ENCODE measurements at places on chromosomes 6 and 20. TPM values are rescaled to one million over a fixed set of nuclear protein-coding genes. Genes with fewer than 3 reads are reported as not detected.

- H3K27me3 ChIP-seq, result no peaks in the 10 kb centered on the region
- DNase-seq, result no peak
- peaks cover 10% of the 10 kb centered on the region for H3K4me1 ChIP-seq
- peak overlapping the region; percentile 34 for H3K4me3 ChIP-seq
Measured at GRCh38 chr6:31878222-31878621, 575 bp downstream of the SLC44A4 start.

DNA sequence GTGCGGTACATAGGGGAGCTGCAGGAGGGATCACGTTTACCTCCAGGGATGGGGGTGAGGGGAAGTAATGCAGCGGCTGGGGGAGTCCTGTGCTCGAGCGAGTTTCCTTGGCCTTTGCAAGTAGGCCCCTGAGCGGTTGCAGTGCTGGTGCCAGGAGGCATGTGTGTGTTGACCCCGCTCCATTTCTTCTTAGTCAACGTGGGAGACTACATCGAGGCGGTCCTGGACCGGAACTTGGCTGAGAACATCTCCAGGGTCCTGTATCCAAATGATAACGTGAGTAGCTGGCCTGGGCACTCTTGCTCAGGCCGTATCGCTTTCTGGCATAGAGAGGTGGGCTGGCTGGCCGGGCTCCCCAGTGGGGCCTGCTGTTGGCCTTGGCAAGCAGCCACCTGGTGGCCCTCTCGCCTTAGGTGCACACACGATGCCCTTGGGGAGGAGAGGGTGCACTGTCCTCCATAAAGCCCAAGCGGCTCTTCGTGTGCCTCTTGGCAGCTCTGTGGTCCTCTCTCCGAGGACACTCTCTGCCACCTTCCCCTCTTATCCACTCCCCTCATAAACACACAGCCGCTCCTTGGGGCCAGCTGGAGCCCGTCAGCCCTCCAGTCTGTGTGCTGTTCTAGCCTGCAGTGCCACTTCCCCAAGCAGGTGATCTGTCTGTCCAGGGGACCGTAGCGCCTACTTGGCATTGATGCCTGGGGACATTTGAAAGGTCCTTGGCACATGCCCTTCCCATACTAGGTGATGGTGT, 29.3 kb downstream of the PYGB start:
- no peak for DNase-seq
- peaks cover 17% of the 10 kb centered on the region for H3K4me1 ChIP-seq
- H3K27me3 ChIP-seq, result no peaks in the 10 kb centered on the region

DNA sequence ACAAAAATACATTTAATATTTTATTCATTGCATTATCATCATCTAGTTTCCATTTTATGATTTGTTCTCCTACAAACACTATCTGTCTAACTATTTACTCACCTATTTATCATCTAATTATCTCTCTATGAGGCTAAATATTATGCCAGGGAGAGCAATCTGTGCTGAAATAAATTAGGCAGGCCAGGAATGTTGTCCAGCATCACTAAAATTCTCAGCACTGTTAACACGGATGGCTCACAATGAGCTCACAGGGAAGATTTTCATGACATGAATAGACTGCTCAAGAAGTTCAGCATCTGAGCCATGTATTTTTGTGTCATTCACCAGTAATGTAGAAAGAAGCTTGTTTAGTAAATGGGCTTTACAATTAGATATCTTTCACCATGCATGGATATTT, 1277.2 kb downstream of the GRIK2 start:
- DNase-seq, result no peak
- no peaks in the 10 kb centered on the region for H3K36me3 ChIP-seq
- H3K4me3 ChIP-seq, result no peak overlapping the region

GRCh38 chr6:21102624-21103023, 490.9 kb upstream of the SOX4 start:
- DNase-seq, result no peak
- H3K4me1 ChIP-seq, result no peaks in the 10 kb centered on the region
- no peak overlapping the region for H3K4me3 ChIP-seq
- no peak overlapping the region for H3K27ac ChIP-seq
- no peaks in the 10 kb centered on the region for H3K36me3 ChIP-seq

WFDC5 gene
- total RNA-seq, result 3.1 TPM

GRCh38 chr20:5003626-5004025, 2.3 kb upstream of the SLC23A2 start:
- DNase-seq, result no peak
- H3K27me3 ChIP-seq, result no peaks in the 10 kb centered on the region
- no peaks in the 10 kb centered on the region for H3K36me3 ChIP-seq
- H3K27ac ChIP-seq, result no peak overlapping the region

AKIRIN2 gene
- total RNA-seq, result 28.7 TPM

OSBPL2 gene
- 48.4 TPM for total RNA-seq

CDH22 gene
- 0.18 TPM for total RNA-seq

HLA-DRB1 gene
- total RNA-seq, result 24.6 TPM

GRCh38 chr6:64123761-64124633, 488.4 kb downstream of the PHF3 start:
- no peak for DNase-seq
- no peaks in the 10 kb centered on the region for H3K27me3 ChIP-seq
- H3K4me3 ChIP-seq, result no peak overlapping the region

DNA sequence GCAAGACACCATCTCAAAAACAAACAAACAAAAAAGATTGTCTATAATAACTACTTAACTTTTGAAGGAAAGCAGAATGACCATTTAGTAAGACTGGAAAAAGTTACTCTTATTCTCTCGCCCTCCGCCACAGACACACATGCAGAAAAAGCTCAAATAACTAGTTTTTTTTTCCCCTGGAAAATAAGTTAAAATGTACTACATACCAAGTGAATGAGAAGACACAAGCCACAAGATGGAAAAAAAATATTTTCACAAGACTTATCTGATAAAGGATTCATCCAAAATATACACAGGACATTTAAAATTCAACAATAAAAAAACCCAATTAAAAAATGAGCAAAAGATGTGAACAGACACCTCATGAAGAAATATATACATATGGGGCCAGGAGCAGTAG, 31.9 kb downstream of the NUDT3 start:
- H3K4me3 ChIP-seq, result no peak overlapping the region
- H3K27me3 ChIP-seq, result no peaks in the 10 kb centered on the region
- no peak overlapping the region for H3K27ac ChIP-seq

GNRH2 gene
- not detected for total RNA-seq

GRCh38 chr6:45677381-45678284, 299.9 kb upstream of the SUPT3H start:
- no peaks in the 10 kb centered on the region for H3K27me3 ChIP-seq
- no peak for DNase-seq
- H3K27ac ChIP-seq, result peak overlapping the region; percentile 40
- H3K36me3 ChIP-seq, result no peaks in the 10 kb centered on the region
- no peaks in the 10 kb centered on the region for H3K4me1 ChIP-seq

OR12D3 gene
- not detected for total RNA-seq

- H3K36me3 ChIP-seq, result no peaks in the 10 kb centered on the region
- H3K4me1 ChIP-seq, result peaks cover 18% of the 10 kb centered on the region
- peak overlapping the region; percentile 97 for H3K27ac ChIP-seq
- peak overlapping the region; percentile 79 for H3K4me3 ChIP-seq
- DNase-seq, result no peak
Measured at GRCh38 chr6:159969204-159969912, 476 bp downstream of the IGF2R start.

- H3K27me3 ChIP-seq, result peaks cover 77% of the 10 kb centered on the region
- no peak overlapping the region for H3K4me3 ChIP-seq
- no peaks in the 10 kb centered on the region for H3K36me3 ChIP-seq
- H3K4me1 ChIP-seq, result peaks cover 6% of the 10 kb centered on the region
- no peak overlapping the region for H3K27ac ChIP-seq
Measured at GRCh38 chr20:63323357-63323981, 30.5 kb downstream of the COL20A1 start.

GRCh38 chr6:145090801-145091585, 644.3 kb downstream of the EPM2A start:
- no peak for DNase-seq
- no peaks in the 10 kb centered on the region for H3K36me3 ChIP-seq
- no peak overlapping the region for H3K4me3 ChIP-seq
- H3K27ac ChIP-seq, result no peak overlapping the region
- no peaks in the 10 kb centered on the region for H3K27me3 ChIP-seq
- H3K4me1 ChIP-seq, result no peaks in the 10 kb centered on the region

DNA sequence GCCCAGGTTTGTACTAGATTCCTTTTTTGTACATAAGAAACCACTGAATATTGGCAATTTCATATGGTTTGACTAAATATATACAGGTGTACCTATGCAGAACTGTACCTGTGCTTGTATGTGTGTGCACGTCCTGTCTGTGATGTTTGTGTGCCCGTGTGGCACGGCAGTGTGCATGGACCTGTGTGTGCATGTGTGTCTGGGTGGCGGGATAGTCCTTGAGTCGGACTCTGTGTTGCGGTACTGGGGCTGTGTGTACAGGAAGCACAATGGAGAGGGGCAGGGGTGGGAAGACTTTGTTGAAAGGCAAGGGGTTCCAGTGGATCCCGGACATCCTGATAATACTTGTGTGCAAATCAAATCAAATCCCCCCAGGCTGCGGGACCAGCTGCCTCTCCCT, 3.4 kb upstream of the FAM83C start:
- no peak overlapping the region for H3K27ac ChIP-seq
- H3K4me3 ChIP-seq, result no peak overlapping the region
- no peaks in the 10 kb centered on the region for H3K36me3 ChIP-seq

C20orf144 gene
- not detected for total RNA-seq

TRIM15 gene
- total RNA-seq, result not detected

DNA sequence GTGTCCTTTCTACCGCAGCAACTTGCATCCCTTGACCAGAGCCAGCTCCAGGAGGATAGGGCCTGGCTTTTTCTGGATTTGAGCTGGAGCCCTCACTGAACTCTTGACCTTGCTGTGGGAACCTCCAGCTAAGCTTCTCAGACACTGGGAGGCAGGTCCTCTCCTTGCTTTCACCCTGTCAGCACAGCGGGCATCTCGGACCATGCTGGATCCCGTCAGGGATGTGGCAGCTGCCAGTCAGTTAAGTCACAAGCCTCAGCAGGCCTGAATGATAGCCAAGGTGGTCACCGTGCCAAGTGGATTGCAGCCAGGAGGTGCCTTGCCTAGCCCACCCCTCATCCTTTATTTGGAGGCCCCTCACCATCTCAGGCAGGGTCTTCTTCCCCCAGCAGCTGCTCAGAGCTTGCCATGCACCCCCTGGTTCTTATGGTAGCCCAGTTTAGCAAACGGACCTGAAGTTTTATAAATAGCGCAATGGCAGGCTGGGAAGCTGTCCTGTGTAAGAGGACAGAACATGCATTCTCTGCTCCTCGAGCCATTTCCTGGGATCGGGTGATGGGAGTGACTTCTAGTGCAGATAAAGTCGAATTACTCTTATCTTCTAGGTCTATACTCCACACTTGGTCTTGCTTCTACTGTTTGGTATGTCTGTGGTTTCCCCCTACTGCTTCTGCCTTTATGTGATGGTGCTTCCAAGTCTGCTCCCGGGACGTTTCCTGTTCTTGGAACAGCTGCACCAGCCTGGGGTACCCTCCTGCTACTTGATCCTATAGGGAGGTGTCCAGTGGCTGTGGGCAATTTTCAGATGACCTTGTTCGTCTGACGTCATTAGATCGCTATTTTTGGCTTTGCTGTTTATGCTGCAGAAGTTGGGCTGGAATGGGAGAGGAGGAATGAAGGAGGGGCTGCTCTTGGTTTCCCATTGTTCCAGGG, 7.1 kb upstream of the MYLK2 start:
- no peak overlapping the region for H3K27ac ChIP-seq
- no peaks in the 10 kb centered on the region for H3K36me3 ChIP-seq
- peaks cover 15% of the 10 kb centered on the region for H3K4me1 ChIP-seq
- no peaks in the 10 kb centered on the region for H3K27me3 ChIP-seq

DNA sequence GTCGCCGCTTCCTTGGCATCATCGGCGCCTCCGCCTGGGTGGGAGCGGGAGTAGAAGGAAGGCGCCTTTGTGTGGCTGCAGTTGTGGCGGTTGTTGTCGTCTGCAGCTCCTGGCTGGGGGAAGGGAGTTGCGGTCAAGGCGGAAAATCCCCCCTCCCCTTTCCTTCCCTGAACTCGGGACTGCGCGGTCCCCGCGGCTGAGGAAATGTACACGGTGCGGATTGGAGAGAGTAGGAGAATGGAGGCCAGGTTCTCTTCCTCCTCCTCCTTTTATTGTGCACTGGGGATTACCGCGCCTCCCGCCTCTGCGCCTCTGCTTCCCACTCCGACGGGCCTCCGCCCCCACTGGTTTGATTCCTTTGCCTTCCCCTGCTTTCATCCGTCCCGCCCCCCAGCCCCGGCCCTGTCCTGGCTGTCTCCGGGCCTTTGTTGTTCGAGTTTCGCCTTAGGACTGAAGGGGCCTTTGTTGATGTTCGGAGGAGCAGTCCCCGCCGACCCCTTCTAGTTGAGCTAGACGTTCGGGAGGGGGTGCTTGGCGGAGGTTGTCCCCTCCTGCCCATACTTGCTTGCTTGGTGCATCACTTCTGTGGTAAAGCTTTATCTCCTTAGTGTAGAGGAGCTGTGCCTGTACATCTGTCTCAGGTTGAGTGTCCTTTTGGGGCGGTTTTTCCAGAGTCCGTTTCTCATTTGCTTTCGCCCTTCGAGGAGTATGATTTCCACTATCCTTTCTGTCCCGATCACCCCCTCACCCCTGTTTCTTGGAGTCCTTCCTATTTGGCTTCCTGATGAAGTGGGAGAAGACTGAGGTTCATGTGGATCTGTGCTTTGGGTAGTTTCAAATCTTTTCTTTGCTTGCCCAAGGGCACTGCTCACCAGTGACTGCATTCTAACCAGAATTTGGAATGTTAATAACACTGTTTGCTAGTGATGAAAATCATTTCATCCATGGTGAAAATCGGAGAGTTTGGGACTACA, 764 bp downstream of the ZNF292 start:
- DNase-seq, result no peak
- H3K27me3 ChIP-seq, result no peaks in the 10 kb centered on the region
- H3K27ac ChIP-seq, result peak overlapping the region; percentile 94
- peaks cover 85% of the 10 kb centered on the region for H3K4me1 ChIP-seq
- H3K4me3 ChIP-seq, result peak overlapping the region; percentile 100

MUCL3 gene
- 0.21 TPM for total RNA-seq

DNA sequence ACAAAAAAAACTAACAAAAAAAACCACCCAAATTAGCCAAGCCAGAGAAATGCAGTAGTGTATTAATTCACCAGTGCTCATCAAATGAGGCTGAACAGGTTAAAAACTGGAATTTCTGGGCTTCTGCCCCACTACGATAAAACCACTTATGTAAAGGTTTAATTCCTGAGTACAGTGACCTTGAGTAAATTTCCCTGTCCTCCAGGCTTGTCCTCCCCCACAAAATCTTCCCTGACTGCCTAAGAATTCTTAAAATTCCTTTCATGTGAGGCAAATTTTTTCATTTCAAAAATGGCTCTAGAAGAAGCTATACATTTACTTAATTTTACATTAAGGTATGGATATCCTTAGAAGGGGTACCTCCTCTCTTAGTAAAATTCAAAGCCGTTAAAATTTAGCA, 80.1 kb upstream of the ID4 start:
- H3K4me1 ChIP-seq, result no peaks in the 10 kb centered on the region
- no peak overlapping the region for H3K4me3 ChIP-seq
- no peak overlapping the region for H3K27ac ChIP-seq
- no peaks in the 10 kb centered on the region for H3K36me3 ChIP-seq
